ENCODE measurements at places on chromosomes 1 and 21. TPM values are rescaled to one million over a fixed set of nuclear protein-coding genes. Genes with fewer than 3 reads are reported as not detected.

GRCh38 chr1:35769188-35769758 is 505 bp downstream of the CLSPN start:
- DNase-seq: peak; percentile 96

GRCh38 chr21:36735724-36736320 is 36.9 kb downstream of the SIM2 start:
- DNase-seq: no peak

RPE65 gene
- total RNA-seq: 0.04 TPM

NID1 gene
- total RNA-seq: 92.3 TPM

DNA sequence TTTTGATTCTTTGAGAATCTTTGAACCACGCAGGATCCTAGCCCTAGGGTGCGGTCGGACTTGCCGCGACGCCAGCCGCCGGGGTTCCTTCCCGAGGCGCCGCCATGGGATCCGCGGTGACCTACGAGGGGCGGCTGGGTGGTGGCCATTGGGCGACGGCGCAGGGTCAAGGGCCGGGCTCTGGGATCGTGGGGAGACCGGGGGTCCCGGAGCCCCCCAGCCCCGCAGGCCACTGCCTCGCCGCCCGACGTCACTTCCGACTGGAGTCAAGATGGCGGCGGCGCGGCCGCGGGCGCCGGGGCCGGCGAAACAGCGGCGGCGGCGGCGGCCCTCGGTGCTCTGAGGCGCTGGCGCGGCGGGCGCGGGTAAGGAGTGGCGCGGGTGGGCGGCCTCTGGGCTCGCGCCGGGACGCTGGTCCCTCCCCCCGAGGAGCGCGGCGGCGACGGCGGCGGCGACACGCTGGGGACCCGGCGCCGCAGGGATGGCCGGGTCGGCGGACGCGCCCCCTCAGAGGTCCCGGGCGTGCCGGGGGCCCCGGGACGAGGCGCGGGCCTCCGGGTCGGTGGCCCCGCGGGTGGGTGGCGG is at the start of gene PRDM2:
Gene PRDM2, plus strand, starts transcription at position 253 of the 585 bp plus-strand sequence. CDS start 15,418 bp downstream, outside the sequence.
- DNase-seq: peak; percentile 74

DNA sequence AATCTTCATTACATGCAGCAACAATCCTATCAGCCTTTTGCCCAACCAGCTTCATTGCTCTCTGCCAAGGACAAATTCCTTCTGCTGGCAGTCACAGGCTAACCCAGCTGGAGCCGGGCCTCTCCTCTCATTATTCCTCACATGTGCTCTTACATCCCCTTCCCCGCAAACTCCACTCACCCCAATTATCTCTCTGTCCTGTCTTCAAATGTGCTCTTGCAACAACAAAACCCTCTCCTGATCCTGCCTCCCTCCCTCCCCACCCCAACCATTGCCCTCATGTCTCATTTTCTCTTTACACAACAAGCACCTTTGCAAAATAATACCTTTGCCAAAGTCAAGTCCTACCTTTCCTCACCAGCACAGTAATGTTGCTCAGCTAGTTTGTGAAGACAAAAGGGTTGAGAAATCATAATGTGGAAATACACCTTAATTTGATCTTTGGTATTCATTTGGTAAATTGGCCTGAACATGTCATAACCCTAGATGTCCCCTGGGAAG is 36.0 kb upstream of the DHCR24 start:
- no peak for DNase-seq

NKAIN1 gene
- 1.3 TPM for total RNA-seq

CHIA gene
- not detected for total RNA-seq

DNA sequence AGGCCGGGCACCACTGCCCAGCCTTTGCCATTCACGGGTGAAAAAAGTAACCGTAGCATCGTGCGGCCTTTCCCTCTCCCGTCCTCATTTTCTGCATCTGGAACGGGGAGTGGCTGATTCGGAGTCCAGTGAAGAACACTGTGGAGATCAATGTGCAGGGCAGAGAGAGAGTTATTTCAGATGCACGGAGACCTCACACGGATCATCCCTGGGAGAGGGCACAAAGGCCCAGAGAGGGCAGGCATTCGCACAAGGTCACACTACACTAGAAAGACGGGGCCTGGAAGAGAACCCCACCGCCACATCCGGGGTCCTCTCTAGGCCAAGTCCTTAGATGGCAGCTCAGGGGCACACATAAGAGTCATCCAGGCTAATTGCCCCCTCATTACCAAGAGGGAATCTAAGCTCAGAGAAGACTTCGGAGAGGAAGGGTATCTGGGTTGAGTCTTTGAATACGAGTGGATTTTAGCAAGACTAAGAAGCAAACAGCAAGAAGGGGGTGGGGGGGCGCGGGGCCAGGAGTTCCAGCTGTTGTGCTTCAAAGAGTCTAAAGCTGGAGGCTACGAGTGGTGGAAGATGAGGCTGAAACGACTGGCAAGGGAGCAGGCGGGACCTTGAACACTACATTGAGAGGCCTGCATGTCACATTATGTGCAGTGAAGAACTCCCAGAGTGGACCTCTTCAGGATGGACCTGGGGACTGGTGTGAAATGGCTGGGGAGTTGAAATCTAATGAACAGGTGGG is 857 bp downstream of the GPX7 start:
- DNase-seq: peak; percentile 66

- no peak for DNase-seq
These were observed 29.6 kb downstream of the SLC1A7 start for GRCh38 chr1:53112861-53113260.

GRCh38 chr1:29805896-29806160 is 569.5 kb downstream of the PTPRU start:
- no peak for DNase-seq

FAM3B gene
- total RNA-seq: 0.27 TPM

C2CD2 gene
- 8.3 TPM for total RNA-seq

GRCh38 chr21:31358158-31358557 is 14.1 kb upstream of the TIAM1 start:
- DNase-seq: no peak

DNA sequence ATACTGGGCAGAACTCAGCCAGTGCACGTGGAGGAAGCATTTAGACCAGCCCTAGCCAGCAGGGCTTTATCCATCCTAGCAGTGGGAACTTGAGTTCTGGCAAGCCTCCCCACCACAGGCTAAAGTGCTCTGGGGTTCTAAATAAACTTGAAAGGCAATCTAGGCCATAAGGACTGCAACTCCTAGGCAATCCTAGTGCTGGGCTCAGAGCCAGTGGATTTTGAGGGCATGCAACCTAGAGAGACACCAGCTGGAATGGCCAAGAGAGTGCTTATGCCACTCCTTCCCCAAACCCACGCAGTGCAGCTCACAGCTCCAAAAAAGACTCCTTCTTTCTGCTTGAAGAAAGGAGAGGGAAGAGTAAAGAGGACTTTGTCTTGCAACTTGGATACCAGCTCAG is 70.5 kb upstream of the APOBEC4 start:
- DNase-seq: no peak

CIART gene
- total RNA-seq: 2.2 TPM

Measured in muscle of leg (tissue), 16 donors.